ENCODE measurements at places on chromosomes 3 and 15.

GRCh38 chr15:72086010-72086697 lies 31.8 kb downstream of the MYO9A start:
- DNase-seq = no peak

DNA sequence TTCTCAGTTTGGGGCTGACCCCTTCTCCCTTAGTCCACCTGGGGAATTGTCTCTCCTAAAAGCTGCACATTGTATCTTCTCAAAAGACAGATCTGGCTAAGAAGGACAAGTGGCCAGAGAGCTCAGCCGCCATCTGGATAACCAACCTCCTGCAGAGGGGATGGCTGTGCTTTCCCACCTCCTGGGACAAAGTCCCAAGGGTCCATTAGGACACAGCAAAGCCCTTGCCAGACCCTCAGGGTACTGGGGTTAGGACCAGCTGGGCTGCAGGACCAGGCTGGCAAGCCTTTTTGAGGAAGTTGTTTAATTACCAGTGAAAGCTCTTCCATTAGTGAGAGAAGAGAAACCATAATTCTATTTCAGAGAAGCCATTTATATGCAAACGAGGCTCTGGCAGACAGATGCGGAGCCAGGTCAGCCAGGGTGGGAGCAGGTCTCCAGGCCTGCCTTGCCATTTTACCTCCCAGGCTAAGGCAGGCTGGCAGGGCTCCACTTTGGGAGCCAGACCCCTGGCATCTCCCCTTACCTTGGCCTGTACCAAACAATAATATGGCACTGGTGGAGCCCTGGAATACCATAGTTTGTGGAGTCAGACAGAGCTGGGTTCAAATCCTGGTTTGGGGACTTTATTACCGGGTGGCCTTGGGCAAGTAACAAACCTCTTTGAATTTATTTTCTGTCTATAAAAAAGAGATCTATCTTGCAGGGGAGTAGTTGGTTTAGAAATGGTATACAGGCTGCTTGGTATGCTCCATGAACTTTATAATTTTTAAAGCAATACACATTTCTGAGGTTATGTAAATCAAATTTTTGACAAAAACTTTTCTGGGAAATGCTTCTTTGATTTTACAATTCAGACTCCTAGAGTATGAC lies 17.9 kb downstream of the SHF start:
- DNase-seq = no peak

DNA sequence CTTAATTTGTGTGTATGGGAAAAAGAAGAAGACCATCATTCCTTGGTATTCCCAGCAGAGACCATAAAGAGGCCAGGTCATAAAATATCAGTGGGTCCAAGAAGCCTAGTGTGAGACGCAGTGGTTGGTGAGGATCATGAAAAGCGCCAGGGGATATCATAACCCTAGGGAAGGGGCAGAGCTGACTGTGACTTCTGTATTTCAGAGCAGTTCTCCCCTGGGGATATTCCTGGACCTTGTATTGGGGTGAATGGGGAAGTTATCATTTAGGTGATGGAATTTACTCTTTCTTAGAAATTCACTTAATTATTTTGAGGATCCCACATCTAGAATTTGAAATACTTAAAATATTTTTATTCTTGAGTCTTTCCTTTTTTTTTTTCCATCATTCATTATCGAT lies 34.9 kb upstream of the UMPS start:
- no peak for DNase-seq

- no peak for DNase-seq
These were observed 15.8 kb downstream of the SOX2 start for GRCh38 chr3:181727341-181728032.

GRCh38 chr3:68256635-68257223 lies 602.3 kb upstream of the SUCLG2 start:
- no peak for DNase-seq

GRCh38 chr3:142913432-142913831 lies 24.5 kb upstream of the PCOLCE2 start:
- no peak for DNase-seq

- no peak for DNase-seq
These were observed 71.1 kb upstream of the SLC24A5 start for GRCh38 chr15:48049736-48050135.

Data from ovary (tissue), 10 donors.